G401 (cell line): ENCODE measurements at places on chromosomes 12 and 14.

DNA sequence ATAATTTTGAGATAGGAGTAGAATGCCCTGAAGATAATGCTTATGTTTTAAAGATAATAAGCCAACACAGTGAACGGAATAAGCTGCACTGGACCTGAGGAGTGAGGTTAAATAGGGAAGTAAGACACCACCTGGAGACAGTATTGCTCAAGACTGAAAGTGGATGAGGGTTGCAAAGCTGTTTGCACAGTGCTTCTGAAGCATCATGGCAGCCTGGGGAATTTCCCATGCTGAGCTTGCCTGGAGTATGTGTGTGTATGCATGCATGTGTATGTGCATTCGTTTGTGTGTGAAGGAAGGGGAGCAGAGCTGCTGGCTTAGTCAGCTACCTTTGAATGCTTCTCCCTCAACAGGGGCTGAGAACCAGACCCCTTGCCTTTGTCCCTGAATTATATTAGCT, 35.8 kb downstream of the BHLHE41 start:
- DNase-seq = no peak

GRCh38 chr12:26595806-26596205, 237.2 kb downstream of the ITPR2 start:
- no peak for DNase-seq

- no peak for DNase-seq
These were observed 784.6 kb downstream of the LRFN5 start for GRCh38 chr14:42391146-42391834.

DNA sequence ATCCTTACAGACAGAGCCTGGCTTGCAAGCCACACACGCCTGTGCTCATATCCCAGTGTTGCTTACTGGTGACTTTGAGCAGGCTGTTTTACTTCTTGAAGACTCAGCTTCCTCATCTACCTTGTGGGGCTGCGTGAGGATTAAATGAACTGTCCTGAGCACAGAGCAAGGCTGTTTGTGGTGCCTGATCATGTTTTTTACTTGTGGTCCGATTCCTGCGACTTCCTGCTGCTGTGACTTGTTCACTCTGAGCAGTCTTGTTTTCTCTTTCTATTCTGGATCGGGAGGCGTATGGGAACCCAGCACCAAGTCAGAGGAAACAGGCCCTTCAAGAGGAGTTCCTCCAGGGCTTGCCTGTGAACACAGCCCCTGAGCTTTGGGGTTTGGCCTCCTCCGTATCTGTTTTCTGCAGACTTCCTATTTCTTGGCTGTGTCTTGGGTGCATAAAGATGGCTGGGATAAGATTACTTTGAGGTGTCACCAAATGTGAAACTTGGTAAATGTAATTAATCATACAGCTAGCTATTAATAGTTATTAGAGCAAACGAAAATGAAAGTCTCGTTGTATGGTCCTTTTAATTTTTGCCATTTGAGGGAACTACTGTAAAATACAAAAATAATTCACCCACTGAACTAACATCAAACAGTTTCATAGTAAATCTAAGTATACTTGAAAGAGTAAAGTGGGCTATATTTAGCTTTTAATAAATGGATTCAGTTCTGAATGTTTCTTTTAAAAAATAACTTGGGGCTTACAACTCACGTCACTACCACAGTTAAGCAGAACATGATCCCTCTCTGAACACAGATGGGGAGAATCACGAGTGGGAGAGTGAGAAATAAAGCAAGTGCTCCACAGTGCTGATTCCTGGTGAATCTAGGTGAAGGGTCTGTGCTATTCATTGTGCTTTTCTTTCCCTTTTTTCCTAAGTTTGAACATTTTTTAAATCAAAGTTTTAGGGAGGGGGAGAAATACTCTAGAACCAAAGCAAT, 251.5 kb downstream of the FOXN3 start:
- DNase-seq = peak; percentile 31

DNA sequence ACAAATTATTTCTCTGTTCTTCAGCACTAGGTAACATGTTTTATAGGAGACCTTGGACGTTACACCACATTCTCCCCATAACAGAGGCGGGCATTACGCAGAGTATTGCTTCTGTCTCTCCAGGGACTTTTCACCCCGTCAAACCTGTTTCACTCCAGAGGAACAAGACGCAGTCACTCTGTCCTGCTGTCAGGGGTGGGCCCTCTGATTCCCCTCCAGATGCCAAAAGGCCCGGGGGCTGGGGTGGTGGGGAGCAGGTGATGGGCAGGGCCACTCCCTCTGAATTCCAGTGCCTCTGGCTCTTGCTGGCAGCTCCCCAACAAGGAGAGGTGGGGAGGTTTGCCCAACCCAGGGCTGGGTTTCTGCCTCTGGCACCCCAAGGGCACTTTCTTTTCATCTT, 71.9 kb downstream of the NTF3 start:
- DNase-seq = no peak

- DNase-seq = no peak
These were observed 666.0 kb downstream of the MED13L start for GRCh38 chr12:115611477-115611876.

- peak; percentile 80 for DNase-seq
These were observed 10.5 kb upstream of the ZDHHC22 start for GRCh38 chr14:77151918-77152588.

GRCh38 chr12:48054955-48055821, 50.7 kb downstream of the SENP1 start:
- DNase-seq = no peak

DNA sequence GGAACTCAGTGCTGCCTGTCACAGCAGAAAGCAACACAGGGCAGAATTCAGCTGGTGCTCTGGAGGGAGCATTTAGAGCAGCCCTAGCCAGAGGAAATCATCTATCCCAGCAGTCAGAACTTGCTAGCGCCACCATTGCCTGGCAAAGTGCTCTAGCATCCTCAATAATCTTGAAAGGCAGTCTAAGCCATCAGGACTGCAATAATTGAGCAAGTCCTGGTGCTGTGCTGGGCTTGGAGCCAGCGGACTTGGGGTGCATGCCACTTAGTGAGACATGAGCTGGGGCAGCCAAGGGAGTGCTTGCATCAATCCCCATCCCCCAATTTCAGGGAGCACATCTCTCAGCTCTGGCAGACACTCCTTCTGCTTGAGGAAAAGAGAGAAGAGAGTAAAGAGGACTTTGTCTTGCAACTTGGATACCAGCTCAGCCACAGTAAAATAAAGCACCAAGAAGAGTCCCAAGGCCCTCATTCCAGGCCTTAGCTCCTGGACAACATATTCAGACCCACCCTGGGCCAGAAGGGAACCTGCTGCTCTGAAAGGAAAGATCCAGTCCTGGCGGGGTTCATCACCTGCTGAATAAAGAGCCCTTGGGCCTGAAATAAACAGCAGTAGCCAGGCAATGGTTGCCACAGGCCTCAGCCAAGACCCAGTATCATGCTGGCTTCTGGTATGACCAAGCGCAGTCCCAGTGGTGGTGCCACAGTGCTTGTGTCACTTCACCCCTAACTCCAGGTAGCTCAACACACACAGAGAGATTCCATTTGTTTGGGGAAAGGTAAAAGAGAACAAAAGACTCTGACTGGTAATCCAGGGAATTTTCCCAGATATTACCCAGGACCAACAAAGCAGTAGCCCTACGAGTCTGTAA, 44.5 kb upstream of the ZDHHC17 start:
- DNase-seq = peak; percentile 16

GRCh38 chr14:69484444-69485314, at the start of gene PLEKHD1:
Gene PLEKHD1, plus strand, starts transcription at chr14:69484728. Its CDS starts 238 bp downstream, at chr14:69484966.
- peak; percentile 86 for DNase-seq

DNA sequence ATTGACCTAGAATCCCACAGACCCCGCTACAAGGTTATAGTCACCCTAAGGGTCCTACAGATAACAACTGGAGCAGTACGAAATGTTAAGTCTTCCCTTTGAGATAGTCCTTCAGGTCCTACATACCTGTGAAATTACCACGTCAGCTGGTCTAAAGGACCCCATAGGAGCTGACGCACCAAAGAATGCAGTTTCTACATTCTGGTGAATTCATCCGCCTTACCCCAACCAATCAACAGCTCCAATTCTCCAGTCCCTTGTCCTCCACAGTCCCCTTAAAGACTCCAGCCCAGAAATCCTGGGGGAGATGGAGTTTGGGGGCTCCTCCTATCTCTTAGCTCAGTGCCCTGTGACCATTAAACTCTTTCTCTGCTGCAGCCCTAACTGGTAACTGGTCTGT, 36.2 kb upstream of the PRMT8 start:
- no peak for DNase-seq

- no peak for DNase-seq
These were observed 22.7 kb downstream of the LRTM2 start for GRCh38 chr12:1842905-1843640.

DNA sequence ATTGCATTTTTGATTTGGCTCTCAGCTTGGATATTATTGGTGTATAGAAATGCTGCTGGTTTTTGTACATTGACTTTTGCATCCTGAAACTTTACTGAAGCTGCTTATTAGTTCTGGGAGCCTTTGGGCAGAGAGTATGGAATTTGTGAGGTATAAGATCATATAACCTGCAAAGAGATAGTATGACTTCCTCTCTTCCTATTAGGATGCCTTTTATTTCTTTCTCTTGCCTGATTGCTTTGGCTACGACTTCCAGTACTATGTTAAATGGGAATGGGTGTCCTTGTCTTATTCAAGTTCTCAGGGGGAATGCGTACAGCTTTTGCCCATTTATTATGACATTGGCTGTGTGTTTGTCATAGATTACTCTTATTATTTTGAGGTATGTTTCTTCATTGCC, 23.5 kb downstream of the SCFD1 start:
- no peak for DNase-seq

DNA sequence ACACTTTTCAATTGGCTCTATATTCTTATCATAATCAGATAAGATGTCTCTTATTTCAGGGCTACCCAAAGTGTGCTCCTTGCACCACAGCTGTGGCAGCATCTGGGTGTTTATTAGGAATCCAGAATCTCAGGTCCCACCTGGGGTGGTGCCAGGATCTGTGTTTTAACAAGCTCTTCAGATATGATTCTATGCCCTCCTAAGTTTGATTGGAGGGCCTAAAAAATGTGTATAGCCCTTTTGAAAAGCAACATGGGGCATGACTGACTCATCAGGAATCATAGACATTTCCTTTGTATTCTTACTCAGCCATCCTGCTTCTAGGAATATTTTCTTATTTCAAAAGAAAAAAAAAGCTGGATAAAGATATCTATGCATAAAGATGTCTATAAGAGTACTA, 103.1 kb downstream of the HELB start:
- DNase-seq = no peak
